Activated T-helper 9 cell treated with anti-CD3 and anti-CD28 coated beads, Interleukin-2, amount 50 U/mL, for 16 hours (primary cell): ENCODE measurements at places on chromosomes 1 and 21.

DNA sequence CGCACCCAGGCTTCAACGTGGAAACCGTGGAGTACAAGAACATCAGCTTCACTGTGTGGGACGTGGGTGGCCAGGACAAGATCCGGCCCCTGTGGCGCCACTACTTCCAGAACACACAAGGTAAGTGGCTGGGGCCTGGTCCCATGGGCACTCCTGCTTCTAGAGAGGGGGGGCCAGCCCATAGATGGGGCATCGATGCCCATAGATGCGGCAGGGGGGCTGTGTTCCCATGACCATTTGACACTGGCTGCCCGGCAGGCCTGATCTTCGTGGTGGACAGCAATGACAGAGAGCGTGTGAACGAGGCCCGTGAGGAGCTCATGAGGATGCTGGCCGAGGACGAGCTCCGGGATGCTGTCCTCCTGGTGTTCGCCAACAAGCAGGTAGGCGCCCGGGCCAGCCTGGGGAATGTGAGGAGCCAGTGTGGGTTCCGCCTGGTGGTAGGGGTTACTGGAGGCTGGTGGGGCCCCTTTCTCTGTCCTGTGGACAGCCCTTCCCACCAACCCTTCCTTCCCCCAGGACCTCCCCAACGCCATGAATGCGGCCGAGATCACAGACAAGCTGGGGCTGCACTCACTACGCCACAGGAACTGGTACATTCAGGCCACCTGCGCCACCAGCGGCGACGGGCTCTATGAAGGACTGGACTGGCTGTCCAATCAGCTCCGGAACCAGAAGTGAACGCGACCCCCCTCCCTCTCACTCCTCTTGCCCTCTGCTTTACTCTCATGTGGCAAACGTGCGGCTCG is 5.6 kb downstream of the C1orf35 start:
- no peak for DNase-seq

GRCh38 chr1:55197099-55197498 is 18.1 kb downstream of the USP24 start:
- DNase-seq, result no peak

DNA sequence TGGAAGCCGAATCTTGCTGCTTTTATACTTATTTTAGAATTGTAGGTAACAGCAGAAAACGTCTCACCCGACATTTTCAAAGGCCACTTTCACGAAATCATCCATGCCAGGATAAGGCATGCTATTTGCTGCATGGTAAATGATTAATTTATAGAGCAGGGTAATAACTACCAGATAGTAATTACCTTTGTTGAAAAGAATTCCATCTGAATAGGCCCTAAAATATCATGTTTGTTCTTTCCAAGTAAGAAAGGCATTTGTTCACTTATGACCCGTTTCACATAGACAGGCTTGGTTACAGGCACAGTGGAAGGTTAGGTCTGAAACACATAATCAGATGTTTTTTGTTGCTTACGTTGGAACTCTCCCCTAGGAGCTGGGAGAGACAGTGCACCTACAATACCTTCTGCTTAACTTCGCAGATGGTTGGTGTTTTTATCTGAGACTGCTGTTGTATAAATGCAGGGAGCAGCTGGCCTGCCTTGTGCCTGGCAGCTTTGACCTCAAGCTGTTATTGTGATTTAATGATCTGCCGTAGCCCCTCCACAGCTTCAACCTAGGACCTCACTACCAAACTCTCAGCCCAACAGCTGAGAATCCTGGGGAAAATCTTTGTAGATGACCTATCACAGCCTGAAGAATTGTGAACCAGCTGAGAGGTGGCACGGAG is 1.6 kb downstream of the SLC44A3 start:
- no peak for DNase-seq

GRCh38 chr1:204673909-204674649 is 11.5 kb downstream of the LRRN2 start:
- no peak for DNase-seq

GRCh38 chr21:34813266-34813894 is 144.6 kb downstream of the CLIC6 start:
- DNase-seq, result no peak

DNA sequence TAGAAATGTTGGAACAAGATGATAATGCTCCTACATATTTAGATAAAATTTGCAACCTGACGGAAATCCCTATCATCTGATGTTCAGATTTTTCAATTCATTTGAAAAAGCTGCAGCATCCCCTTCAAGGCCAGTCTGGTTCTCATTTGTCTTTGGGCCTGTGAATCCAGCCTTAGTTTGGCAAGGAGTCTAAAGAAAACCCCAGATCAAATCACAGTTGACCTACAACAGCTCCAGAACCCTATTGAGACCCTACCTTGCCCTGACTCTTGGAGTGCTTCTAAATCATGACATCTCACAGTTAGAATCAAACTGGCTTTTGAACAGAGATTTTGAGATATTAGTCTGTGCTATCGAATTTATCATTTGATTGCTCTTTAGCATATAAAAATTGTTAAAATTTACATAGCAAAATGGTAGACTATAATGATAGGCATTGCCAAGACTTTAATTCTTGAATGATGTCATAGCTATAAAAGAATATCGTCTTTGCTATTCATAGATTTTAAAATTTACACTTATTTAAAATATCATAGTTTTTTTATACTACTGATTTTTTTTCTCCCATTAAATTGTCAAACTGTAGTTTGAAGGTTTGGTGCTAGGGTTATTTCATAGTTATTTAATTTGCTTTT is 2.2 kb downstream of the PPP2R5A start:
- no peak for DNase-seq

- DNase-seq, result no peak
Observed at GRCh38 chr1:244271691-244272308, 179.9 kb downstream of the ADSS2 start.

DNA sequence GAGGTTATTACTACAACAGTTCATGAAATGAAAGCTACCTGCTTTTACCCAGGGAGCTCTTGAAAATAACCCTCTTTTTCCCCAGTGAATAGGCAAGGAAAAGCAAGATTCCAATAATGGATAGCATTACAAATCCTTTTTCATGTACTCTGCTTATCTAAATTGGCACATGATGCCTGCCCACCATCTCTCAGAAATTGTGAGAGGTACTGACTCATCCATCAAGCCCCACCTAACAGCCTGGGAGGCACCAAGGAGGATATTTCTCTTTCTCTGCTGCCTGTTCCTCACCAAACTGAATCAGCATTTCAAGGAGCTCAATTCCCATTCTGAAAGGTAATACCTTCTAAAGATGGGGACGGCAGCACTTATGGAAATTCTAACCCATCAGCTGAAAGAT is 34.4 kb downstream of the PALMD start:
- DNase-seq, result no peak

DNA sequence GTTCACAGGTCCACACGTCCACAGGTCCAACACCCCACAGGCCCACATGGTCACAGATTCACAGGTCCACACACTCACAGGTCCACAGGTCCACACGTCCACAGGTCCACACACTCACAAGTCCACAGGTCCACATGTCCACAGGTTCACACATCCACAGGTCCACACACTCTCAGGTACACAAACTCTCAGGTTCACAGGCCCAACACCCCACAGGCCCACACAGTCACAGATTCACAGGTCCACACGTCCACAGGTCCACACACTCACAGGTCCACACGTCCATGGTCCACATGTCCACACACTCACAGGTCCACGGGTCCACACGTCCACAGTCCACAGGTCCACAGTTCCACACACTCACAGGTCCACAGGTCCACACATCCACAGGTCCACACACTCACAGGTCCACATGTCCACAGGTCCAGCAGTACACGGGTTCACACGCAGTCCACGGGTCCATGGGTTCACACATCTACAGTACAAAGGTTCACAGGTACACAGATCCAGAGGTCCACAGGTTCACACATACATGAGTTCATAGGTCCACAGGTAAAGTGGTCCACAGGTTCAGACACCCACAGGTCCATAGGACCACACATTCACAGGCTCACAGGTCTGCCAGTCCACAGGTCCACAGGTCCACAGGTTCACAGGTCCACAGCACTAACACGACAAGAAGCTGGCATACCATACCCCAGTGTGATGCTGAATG is 39.3 kb upstream of the COL6A2 start:
- DNase-seq, result no peak

DNA sequence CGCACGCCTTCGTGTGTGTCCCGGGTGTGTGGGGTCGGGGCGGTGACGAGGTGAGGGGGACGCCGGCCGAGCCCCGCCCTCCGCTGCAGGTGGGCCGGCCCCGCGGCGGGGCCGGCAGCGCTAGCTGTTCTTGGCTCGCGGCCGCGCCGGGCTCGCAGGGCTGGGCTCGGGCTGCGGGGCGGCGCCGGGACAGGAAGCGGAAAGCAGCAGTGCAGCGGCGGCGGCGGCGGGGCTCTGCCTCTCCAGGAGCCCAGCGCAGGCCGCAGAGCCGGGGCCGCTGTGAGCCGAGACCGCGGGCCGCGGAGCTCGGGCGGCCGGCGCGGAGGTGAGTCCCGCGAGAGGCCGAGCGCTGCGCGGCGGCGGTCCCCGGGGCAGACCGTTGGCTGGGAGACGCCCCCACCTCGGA is at the start of gene VANGL1:
Gene VANGL1, plus strand, starts transcription at position 209 of the 406 bp plus-strand sequence. CDS start 9,444 bp downstream, outside the sequence.
- DNase-seq, result peak; percentile 5

DNA sequence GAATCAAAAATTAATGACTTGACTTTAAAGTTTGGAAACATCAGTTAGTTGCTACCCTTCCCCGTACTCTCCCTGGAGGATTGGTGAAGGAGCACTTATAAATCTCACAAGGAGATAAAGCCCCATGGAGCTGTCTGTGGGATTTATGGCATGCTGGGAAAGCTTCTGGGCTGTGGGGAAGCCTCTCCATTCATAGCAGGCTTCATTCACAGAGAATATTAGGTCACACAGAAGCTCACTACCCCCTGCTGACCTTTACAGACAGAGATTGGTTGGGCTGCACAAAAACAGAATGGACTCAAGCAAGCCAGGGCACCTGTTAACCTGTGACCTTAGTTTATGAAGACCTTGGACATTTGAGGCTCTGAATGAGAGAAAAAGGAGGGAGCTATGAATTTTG is 32.1 kb downstream of the RGL1 start:
- no peak for DNase-seq

DNA sequence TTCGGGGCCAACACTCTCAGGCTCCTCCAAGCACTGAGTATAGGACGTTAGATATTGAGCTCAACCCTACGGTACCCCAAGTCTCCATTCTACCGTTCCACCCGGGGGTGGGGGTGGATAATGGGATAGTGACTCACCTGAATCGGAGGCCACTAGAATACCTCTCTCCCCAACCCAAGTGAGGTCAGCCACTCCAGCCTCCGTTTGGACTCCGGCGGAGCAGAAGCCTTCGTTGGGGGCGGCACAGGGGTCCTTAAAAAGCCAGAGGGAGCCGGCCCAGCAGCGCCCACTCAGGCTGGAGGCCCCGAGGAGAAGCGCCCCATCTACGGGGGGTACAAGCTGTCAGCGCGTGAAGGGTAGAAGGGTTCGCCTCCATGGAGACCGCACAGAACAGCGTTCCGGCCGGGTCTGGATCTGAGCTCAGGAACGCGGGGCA is 556 bp downstream of the WDR77 start:
- DNase-seq, result peak; percentile 11

DNA sequence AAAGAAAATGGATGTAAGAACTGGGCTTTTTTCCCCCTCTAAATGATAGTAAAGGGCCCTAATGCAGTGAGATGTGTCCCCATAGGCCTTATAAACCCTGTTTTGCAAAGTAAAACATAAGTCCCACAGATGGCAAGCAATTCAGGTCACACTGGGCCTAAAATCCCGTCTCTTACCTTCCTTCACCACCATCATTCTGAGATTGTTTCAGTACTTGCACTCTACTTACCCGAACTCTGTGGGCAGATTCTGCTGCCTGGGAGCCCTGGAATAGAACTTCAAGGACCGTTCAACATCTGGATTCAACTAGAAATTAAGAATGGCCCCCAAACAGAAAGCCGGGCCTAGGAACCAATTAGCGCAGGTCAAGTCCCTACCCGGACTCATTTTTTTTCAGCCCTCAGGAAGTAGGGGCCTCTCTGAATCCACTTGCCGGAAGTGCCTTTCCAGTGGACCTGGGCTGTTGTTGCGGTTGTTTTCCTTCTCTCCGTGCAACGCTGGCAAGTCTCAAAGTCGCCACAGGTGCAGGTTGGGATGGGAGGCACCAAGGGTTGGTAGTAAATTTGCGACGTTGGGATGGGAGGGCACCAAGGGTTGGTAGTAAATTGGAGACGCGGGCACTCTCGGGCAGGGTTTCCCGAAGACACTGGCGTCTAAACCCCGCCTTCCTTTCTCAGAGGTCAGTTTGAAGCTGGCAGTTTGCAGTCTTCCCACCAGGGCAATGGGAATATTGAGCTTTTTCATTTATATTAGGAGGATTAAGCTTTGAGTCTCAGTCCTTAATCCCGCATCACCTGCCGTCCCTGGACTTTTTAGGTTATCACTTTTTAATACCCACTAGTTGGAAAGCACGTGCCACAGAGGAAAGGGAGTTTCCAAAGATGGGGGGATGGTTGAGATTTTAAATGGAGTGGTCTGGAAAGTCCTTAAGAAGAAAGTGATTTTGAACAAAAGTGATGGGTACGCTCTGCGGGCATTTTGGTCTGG is at the start of gene TMEM69:
Gene TMEM69, plus strand, starts transcription at position 428 of the 987 bp plus-strand sequence. CDS start 2,888 bp downstream, outside the sequence.
- peak; percentile 58 for DNase-seq

- DNase-seq, result no peak
Observed at GRCh38 chr1:1427820-1428148, 6.7 kb upstream of the ANKRD65 start.

DNA sequence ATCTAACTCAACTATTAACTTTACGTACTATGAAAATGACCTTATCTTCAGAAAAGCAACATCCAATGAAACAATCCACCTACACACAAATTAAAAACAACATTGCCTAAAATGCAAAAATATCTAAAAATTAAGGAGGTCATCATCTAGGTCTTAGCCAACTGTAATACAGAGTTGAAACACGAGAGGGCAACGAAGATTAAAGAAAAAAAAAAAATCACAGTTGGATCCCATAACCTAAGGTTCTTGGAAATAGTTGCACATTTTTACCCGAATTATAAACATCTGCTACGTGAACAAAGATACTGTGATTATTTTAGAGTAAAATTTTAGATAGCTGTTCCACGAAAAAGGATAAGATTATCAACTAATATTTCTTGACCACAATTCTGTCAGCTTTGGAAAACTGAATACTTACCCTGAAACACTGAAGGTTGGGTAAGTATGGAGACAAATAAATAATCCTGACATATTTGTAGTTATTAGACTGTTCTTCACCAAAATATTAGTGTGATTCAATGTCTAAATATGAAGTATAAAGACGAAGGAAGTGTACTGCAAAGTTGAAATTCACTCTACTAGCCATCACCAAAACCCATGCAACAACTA is 88.0 kb upstream of the AK4 start:
- DNase-seq, result no peak

DNA sequence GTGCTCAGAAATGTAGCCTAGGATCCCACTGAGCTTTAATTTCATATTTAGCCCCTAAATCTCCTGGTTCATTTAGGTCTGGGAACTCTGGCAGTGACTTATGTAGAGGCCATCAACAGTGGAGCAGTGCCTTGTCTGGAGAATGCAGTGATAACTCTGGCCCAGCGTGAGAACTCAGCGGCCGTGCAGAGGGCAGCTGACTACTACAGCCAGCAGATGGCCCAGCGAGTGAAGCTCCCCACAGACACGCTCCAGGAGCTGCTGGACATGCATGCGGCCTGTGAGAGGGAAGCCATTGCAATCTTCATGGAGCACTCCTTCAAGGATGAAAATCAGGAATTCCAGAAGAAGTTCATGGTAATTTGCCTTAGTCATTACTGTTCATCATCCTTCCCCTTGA is 17.8 kb downstream of the GBP6 start:
- no peak for DNase-seq

- no peak for DNase-seq
Observed at GRCh38 chr1:244352156-244352830, 99.4 kb downstream of the ADSS2 start.
